ENCODE measurements at places on chromosomes 16 and 17. TPM values are rescaled to one million over a fixed set of nuclear protein-coding genes. Genes with fewer than 3 reads are reported as not detected.

CCL2 gene
- not detected for total RNA-seq

CSH2 gene
- not detected for total RNA-seq

CDYL2 gene
- total RNA-seq = 36.3 TPM

RUNDC3A gene
- total RNA-seq = 0.05 TPM

KRT25 gene
- not detected for total RNA-seq

CCL17 gene
- total RNA-seq = 2.5 TPM

SLC12A3 gene
- not detected for total RNA-seq

SULT1A3 gene
- 31.6 TPM for total RNA-seq

IRX5 gene
- total RNA-seq = not detected

KCNG4 gene
- not detected for total RNA-seq

IKZF3 gene
- 21.1 TPM for total RNA-seq

PHKB gene
- total RNA-seq = 42.6 TPM

CEMP1 gene
- total RNA-seq = 0.25 TPM
